Natural killer cell treated with Interleukin-12 subunit alpha and Interleukin-12 subunit beta and Interleukin-15 and Interleukin-18, amount 100 ng/mL, for 72 hours (primary cell): ENCODE measurements at places on chromosomes 12 and 14. TPM values are rescaled to one million over a fixed set of nuclear protein-coding genes. Genes with fewer than 3 reads are reported as not detected.

Gene CLECL1
- 2.8 TPM for total RNA-seq

Gene TMPRSS12
- total RNA-seq: not detected

Gene DDX23
- total RNA-seq: 131 TPM

Gene KCNJ8
- total RNA-seq: not detected

Gene NFKBIA
- 1,804 TPM for total RNA-seq

Gene STYK1
- total RNA-seq: 30.3 TPM

Gene WNT1
- not detected for total RNA-seq

Gene KRT4
- total RNA-seq: not detected

Gene CCDC196
- total RNA-seq: not detected

Gene RAPGEF3
- 0.19 TPM for total RNA-seq

Gene HNF1A
- total RNA-seq: not detected

Gene RAB2B
- total RNA-seq: 25.9 TPM

Gene A2M
- total RNA-seq: 0.59 TPM

Gene SYNDIG1L
- not detected for total RNA-seq

Gene ACSS3
- total RNA-seq: not detected

Gene PPP2R5E
- 56.4 TPM for total RNA-seq

Gene IKZF4
- total RNA-seq: 11.7 TPM

Gene SEC23A
- total RNA-seq: 60.0 TPM

Gene SPX
- total RNA-seq: not detected

Gene LMNTD1
- not detected for total RNA-seq

Gene BCAT1
- total RNA-seq: 49.4 TPM

Gene FSCB
- not detected for total RNA-seq

Gene MGP
- total RNA-seq: not detected
